Aortic smooth muscle cell (primary cell): ENCODE measurements at places on chromosomes 3 and 15. TPM values are rescaled to one million over a fixed set of nuclear protein-coding genes. Genes with fewer than 3 reads are reported as not detected.

Gene PRR20G
- not detected in 2 replicates for total RNA-seq

Gene EIF2B5
- total RNA-seq, result 36.0 and 41.0 TPM in 2 replicates

Gene MORC1
- total RNA-seq, result not detected in 2 replicates

Gene LRRC3B
- total RNA-seq, result not detected in 2 replicates

Gene ARHGEF26
- total RNA-seq, result 1.8 and 2.6 TPM in 2 replicates

Gene SOX14
- total RNA-seq, result not detected in 2 replicates

Gene DAZL
- total RNA-seq, result not detected in 2 replicates

Gene CMTM8
- 0.53 and 0.56 TPM in 2 replicates for total RNA-seq

Gene VIPR1
- 0.26 and 1.4 TPM in 2 replicates for total RNA-seq

Gene CIB2
- 1.6 and 1.7 TPM in 2 replicates for total RNA-seq

Gene CHRNA5
- 0.13 and 0.31 TPM in 2 replicates for total RNA-seq

Gene GOLGA8B
- total RNA-seq, result 13.4 and 13.9 TPM in 2 replicates

Gene FAM43A
- total RNA-seq, result 7.3 and 8.6 TPM in 2 replicates

Gene CLRN1
- total RNA-seq, result not detected in 2 replicates

Gene PLA2G4E
- total RNA-seq, result not detected in 2 replicates

Gene DCLK3
- not detected in 2 replicates for total RNA-seq

Gene LRTM1
- not detected in 2 replicates for total RNA-seq

Gene CYP8B1
- not detected in 2 replicates for total RNA-seq

Gene KNL1
- total RNA-seq, result 10.8 and 15.3 TPM in 2 replicates

Gene ATP11B
- total RNA-seq, result 68.4 and 81.9 TPM in 2 replicates

Gene RTP3
- total RNA-seq, result not detected in 2 replicates

Gene NR2E3
- total RNA-seq, result 0.06 and 0.13 TPM in 2 replicates

Gene FOXB1
- total RNA-seq, result not detected in 2 replicates

Gene AGBL1
- not detected in 2 replicates for total RNA-seq

Gene PP2D1
- not detected in 2 replicates for total RNA-seq

Gene FEZF2
- total RNA-seq, result not detected in 2 replicates

Gene MST1
- total RNA-seq, result 3.4 and 4.4 TPM in 2 replicates

Gene OTOL1
- not detected in 2 replicates for total RNA-seq

Gene PLD1
- 27.5 and 45.2 TPM in 2 replicates for total RNA-seq

Gene CPA3
- 0.12 and 0.40 TPM in 2 replicates for total RNA-seq

Gene GOLGA6A
- not detected in 2 replicates for total RNA-seq

Gene SI
- total RNA-seq, result not detected in 2 replicates

Gene CTNNB1
- 731 and 906 TPM in 2 replicates for total RNA-seq

Gene CSTA
- 0.66 TPM in 1 of 2 replicates, not detected in the other for total RNA-seq

Gene CFAP20DC
- 1.1 and 1.5 TPM in 2 replicates for total RNA-seq

Gene CDHR4
- total RNA-seq, result 0.06 TPM in 1 of 2 replicates, not detected in the other

Gene IGF2BP2
- total RNA-seq, result 1.6 and 2.4 TPM in 2 replicates

Gene GRAMD1C
- total RNA-seq, result 12.6 and 21.1 TPM in 2 replicates

Gene KCNMB3
- total RNA-seq, result 0.92 and 1.8 TPM in 2 replicates

Gene ZXDC
- 16.4 and 17.2 TPM in 2 replicates for total RNA-seq

Gene KBTBD13
- not detected in 2 replicates for total RNA-seq

Gene HIGD1A
- total RNA-seq, result 169 and 198 TPM in 2 replicates

Gene SLC24A1
- total RNA-seq, result 4.4 and 4.6 TPM in 2 replicates

Gene ZNF501
- total RNA-seq, result 6.1 and 7.3 TPM in 2 replicates

Gene VGLL4
- 81.0 and 106 TPM in 2 replicates for total RNA-seq

Gene ACP3
- not detected in 2 replicates for total RNA-seq

Gene ACTRT3
- total RNA-seq, result 5.8 and 6.1 TPM in 2 replicates

Gene KCNAB1
- 1.9 and 6.6 TPM in 2 replicates for total RNA-seq

Gene PCNP
- 76.8 and 83.4 TPM in 2 replicates for total RNA-seq

Gene IMPG2
- total RNA-seq, result 0.44 and 0.53 TPM in 2 replicates
